CD8-positive, alpha-beta memory T cell (primary cell): ENCODE measurements at places on chromosomes 7 and 10. TPM values are rescaled to one million over a fixed set of nuclear protein-coding genes. Genes with fewer than 3 reads are reported as not detected.

GRCh38 chr7:42134276-42134876, 102.6 kb downstream of the GLI3 start:
- H3K36me3 ChIP-seq, result no peaks in the 10 kb centered on the region
- H3K4me1 ChIP-seq, result no peaks in the 10 kb centered on the region
- no peaks in the 10 kb centered on the region for H3K27me3 ChIP-seq
- no peak overlapping the region for H3K27ac ChIP-seq
- DNase-seq, result no peak

DNA sequence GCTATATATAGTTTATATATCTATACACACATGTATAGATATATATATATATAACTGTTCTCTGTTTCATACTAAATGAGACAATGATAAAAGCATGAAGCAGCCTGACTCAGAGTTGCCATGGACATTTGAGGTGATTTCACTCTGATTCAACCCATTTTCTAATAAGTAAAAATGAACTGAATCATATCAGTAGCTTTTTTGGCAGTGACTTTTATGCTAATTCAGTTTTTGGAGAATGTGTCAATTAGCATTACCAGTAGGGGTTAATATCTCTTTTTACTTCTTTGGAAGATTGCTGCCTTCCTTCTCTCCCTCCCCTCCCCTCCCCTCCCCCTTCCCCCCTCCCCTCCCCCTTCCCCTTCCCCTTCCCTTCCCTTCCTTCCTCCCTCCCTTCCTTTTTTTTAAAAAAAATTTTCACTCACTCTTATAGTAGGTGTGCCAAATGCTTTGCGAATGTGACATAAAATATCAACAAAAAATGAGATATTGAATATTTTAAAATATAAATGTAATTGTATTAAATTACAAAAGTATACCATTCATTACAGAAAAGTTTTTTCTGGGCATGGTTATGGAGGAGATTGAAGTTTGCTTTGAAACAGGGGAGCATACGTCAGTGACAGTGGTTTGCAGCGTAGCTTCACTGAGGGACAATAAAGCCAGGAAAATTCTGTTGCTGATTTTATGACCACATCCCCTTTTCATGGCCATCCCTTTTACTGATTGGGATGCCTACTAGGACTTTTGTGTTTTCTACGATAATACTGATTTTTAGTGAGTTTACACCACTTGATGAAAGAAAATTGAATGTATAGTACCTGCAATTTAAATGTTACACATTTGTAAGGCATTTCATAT, 64.0 kb upstream of the KLF6 start:
- H3K4me1 ChIP-seq, result peaks cover 12% of the 10 kb centered on the region
- no peaks in the 10 kb centered on the region for H3K36me3 ChIP-seq
- H3K27me3 ChIP-seq, result no peaks in the 10 kb centered on the region
- H3K27ac ChIP-seq, result no peak overlapping the region
- no peak overlapping the region for H3K4me3 ChIP-seq

DNA sequence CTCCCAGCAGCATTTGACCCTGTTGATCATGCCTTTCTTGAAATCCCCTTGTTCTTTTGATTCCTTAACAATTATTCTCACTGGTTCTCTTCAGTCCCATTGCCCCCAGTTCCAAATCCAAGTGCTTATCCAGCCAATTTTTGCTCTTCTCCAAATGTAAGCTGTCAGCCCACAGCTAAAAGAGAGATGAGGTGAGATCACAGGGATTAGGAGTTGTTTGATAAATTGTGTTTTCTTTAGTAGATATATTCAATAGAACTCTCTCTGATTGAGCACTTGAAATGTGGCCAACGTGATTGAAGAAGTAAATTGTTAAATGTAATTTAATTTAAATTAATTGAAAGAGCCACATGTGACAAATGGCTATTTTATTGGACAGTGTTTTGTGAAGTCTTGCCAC, 76.6 kb upstream of the NME8 start:
- no peaks in the 10 kb centered on the region for H3K36me3 ChIP-seq
- no peaks in the 10 kb centered on the region for H3K4me1 ChIP-seq
- DNase-seq, result no peak
- H3K4me3 ChIP-seq, result no peak overlapping the region

Gene STK31
- total RNA-seq, result 0.07 TPM

DNA sequence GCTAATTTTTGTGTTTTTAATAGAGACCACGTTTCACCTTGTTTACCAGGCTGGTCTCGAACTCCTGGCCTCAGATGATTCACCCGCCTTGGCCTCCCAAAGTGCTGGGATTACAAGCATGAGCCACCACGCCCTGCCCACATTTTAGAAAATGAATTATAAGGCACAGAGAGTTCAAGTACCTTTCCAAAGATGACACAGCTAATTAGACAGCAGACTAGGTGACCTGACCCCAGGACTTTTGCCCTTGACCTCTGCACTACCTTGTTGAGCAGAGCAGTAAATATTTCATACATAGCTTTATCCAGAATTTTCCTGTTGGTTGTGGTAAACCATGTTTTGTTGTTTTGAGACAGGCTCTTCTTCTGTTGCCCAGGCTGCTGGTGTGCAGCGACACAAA, 131.3 kb upstream of the KCTD7 start:
- H3K36me3 ChIP-seq, result no peaks in the 10 kb centered on the region
- H3K4me3 ChIP-seq, result no peak overlapping the region
- DNase-seq, result no peak
- H3K4me1 ChIP-seq, result peaks cover 6% of the 10 kb centered on the region
- H3K27me3 ChIP-seq, result no peaks in the 10 kb centered on the region
- no peak overlapping the region for H3K27ac ChIP-seq

Gene CCDC172
- not detected for total RNA-seq

DNA sequence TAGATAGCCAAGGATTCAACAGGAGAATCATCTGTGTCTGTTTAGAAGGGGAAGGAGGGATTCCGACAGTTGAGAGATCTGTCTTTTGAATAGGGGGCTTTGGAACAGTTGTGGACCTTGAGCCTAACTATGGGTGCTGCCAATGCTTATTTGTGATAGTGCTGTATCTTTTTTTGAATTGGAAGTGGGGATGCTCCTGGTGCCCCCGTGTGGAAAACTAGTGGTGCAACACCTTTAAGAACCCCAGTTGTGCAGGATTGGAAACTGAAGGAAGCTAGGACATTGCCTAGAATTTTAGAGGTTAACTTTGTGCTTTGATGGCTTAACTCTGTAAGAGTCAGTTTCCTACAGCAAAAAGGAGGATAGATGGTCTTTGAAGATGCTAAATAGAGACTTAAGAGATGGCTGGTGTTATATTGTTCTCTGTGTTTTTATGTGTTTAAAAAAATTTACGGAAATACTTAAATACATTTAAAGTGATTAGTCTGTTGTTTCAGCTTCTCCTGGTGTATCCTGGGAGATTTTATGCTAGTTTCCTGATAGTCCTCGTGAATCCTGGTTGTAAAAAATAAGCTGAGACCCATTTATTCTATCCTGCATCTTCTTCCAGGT, 69.3 kb downstream of the AP3M1 start:
- H3K27ac ChIP-seq, result no peak overlapping the region
- peaks cover 12% of the 10 kb centered on the region for H3K4me1 ChIP-seq
- peaks cover 10% of the 10 kb centered on the region for H3K36me3 ChIP-seq
- peak; percentile 26 for DNase-seq
- no peaks in the 10 kb centered on the region for H3K27me3 ChIP-seq

DNA sequence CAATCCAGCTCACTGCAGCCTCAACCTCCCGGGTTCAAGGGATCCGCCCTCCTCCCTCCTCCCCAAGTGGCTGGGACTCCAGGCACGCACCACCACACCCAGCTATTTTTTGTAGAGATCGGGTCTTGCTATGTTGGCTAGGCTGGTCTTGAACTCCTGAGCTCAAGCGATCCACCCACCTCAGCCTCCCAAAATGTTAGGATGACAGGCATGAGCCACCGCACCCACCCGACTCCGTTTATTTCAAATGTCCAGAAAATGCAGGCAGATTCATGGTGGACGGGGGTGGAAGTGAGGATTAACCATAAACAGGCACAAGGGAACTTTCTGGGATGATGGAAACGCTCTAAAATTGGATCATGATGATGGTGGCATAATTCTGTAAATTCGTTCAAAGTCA, 84.5 kb upstream of the DNAAF5 start:
- H3K36me3 ChIP-seq, result no peaks in the 10 kb centered on the region
- no peak overlapping the region for H3K4me3 ChIP-seq
- H3K27ac ChIP-seq, result no peak overlapping the region
- DNase-seq, result no peak

Gene FAM107B
- total RNA-seq, result 143 TPM

DNA sequence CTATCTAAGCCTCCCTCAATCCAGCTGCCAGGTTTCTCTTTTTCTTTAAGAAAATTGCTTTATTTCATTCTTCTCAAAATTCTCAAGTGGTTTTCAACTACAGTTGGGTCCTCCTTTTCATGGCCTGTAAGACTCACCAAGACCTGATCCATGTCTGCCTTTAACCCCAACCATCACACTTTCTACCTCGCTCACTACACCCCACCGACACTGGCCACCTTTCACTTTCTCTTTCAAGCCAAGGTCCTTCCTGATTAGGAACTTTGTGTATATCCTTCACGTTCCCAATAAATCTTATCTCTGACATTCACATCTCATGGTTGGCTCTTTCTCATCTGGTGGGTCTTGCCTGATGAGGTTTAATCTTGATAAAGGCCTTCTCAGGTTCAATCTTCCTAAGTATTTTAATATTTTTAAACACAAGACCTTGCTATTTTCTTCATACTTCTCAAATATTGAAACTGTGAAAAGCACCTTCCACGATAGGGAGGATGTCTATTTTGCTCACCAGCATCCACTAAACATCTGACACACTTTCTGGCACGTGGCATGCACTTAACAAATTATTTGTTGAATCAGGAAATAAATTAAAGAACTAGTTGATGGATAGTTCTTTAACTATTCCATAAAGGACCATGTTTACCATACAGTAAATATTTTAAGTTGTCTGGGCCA, 624.8 kb downstream of the GRID1 start:
- H3K4me1 ChIP-seq, result no peaks in the 10 kb centered on the region
- DNase-seq, result no peak
- H3K4me3 ChIP-seq, result peak overlapping the region; percentile 23
- no peaks in the 10 kb centered on the region for H3K27me3 ChIP-seq
- no peak overlapping the region for H3K27ac ChIP-seq

DNA sequence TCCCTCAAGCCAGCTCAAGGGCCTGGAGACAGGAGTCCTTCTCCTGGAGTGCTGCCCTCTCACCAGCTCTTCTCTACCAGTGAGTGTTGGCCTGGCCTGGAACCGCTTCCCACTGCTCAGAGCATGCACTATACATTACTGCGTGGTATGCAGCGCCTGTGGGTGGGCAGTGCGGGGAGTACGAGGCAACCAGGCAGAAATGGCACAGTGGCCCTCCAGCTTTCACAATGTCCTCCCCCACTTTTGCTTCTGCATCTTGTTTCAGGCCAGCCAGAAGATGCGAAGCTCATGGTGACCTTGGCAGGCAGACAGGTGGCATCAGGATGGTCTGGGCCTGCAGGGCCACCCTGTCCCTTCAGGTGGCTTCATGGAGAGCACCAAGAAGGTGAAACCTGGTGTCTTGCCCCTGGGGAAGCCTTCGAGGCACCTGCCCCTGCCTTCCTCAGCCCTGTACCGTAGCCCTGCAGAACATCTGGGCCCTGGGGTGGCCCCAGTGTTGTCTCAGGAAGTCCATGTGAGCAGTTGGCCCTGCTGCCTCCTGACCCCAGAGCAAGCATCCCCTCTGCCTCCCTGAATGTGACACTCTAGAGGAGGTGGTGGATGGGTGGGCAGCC, 35.8 kb downstream of the RASGEF1A start:
- no peak for DNase-seq
- H3K4me3 ChIP-seq, result peak overlapping the region; percentile 20
- no peaks in the 10 kb centered on the region for H3K36me3 ChIP-seq
- H3K4me1 ChIP-seq, result peaks cover 46% of the 10 kb centered on the region
- peak overlapping the region; percentile 11 for H3K27ac ChIP-seq

DNA sequence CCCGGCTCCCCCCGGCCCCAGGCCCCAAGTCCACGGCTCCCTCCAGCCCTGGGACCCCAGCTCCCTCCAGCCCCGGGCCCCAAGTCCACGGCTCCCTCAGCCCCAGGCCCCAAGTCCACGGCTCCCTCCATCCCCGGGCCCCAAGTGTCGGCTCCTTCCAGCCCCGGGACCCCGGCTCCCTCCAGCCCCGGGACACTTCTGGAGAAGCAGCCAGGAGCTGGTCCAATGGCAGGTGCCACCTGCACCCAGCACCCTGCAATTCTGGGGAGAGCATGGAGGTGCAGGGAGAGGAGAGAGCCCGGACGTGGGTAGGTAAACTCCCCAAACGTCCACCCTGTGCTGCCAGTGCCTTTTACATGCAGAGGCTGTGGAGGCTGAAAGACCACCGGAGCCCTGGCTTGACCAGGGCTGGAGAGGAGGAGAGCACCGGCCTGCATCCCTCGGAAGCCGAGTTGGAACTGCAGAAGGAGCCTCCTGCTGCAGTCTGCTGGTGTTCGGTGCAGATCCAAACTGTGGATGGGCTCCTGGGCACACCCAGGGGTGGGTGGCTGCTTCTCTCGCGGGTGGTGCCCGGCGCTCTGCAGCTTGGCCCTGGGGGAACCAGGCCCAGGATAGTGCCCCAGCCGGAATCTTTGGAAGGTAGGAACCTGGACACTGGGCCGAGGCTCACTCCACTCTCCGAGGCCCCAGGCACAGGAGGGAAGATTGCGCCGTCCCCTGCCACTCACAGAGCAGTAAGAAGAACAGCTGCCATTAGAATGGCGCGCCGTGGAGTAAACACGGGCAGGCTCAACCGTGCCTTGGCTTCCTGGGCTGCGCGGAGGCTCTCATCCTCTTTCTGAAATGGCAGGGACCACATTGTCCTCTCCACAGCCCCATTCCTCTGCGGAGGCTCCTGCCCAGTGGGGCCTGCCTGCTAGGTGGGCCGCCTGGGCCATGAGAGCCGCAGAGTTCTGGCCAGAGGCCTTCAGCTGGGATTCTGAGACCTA, 14.7 kb downstream of the SHH start:
- no peaks in the 10 kb centered on the region for H3K4me1 ChIP-seq
- peaks cover 11% of the 10 kb centered on the region for H3K27me3 ChIP-seq
- no peaks in the 10 kb centered on the region for H3K36me3 ChIP-seq
- H3K27ac ChIP-seq, result no peak overlapping the region

GRCh38 chr7:131008840-131009711, 275.1 kb upstream of the KLF14 start:
- no peak overlapping the region for H3K27ac ChIP-seq
- H3K27me3 ChIP-seq, result no peaks in the 10 kb centered on the region
- peaks cover 77% of the 10 kb centered on the region for H3K4me1 ChIP-seq
- no peak overlapping the region for H3K4me3 ChIP-seq

GRCh38 chr7:84021292-84021908, 173.2 kb downstream of the SEMA3A start:
- no peak overlapping the region for H3K4me3 ChIP-seq
- H3K27me3 ChIP-seq, result no peaks in the 10 kb centered on the region
- H3K4me1 ChIP-seq, result no peaks in the 10 kb centered on the region

- DNase-seq, result no peak
- H3K36me3 ChIP-seq, result no peaks in the 10 kb centered on the region
- H3K27ac ChIP-seq, result no peak overlapping the region
- no peaks in the 10 kb centered on the region for H3K4me1 ChIP-seq
- no peak overlapping the region for H3K4me3 ChIP-seq
- peaks cover 25% of the 10 kb centered on the region for H3K27me3 ChIP-seq
Measured at GRCh38 chr10:111079241-111079760, 2.5 kb downstream of the ADRA2A start.

Gene OLAH
- not detected for total RNA-seq
